Hippocampal formation (tissue), 2 donors: ENCODE measurements at places on chromosomes 11 and 22.
A peak's percentile ranks its signal among the peaks of the same experiment; 100 is the strongest.

GRCh38 chr11:129933262-129933661 is 37.9 kb upstream of the NFRKB start:
- no peak for DNase-seq

GRCh38 chr11:88167853-88168252 is 7.4 kb downstream of the RAB38 start:
- no peak for DNase-seq

GRCh38 chr11:554428-555226 is 5.9 kb downstream of the LMNTD2 start:
- DNase-seq = no peak

DNA sequence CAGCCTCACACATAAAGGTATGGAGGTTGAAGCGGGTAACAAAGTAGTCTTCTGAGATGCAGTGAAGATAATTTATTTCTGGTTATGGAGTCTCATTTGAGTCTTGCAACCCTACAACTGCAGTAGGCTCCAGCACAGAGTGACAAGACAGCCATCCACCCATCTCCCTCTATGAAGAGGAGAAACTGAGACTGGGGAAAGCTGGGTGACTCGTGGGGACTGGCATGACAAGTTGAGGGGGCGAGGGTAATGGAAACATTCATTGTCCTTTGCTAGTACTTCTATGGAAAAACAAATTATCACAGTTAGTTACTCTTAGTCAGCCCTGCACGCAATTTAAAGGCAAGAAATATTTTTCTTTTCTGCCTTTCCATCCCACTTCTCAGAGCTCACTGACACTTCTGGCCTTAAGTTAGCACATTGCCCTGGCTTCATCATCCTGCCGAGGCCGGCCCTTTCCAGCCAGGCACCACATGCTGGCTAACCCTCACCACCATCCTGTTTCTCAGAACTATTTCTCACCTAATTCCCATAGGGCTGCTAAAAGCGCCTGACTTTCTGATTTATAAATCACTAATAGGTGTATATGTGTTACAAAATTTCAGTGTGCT is 361.1 kb downstream of the ETS1 start:
- DNase-seq = no peak

GRCh38 chr11:13324709-13325108 is 47.1 kb downstream of the BMAL1 start:
- DNase-seq = no peak

DNA sequence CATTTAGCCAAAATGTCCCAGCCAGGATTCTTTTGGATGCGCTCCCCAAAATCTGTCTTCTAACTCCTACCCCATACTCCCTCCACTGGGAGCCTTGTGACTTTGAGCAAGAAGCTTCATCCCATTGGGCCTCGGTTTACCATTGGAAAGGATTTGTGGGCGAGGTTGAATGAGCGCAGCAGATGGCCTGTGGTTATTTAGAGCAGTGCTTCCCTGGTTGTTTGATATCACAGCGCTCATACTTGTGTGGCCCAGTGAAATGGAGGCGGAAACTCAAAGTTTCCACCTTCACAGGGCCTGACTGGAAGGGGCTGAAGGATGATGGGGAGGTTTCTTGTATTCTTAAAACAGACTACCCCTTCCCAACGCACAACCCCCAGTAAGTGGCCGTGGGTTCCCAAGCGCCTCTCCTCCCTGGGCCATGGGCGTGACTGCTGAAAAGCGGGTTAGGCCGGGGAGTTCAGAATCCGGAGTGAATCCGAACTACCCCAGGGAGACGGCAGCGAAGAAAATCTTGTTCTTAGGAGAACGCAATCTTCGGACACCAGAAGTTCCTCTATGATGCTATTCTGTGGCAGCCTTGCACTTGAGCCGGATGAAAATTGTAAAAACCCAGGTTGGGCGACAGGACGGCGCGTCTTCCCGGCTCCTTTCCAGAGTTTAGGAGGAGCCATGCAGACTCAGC is 1.2 kb upstream of the ATF4 start:
- no peak for DNase-seq

GRCh38 chr22:20865875-20866445 is 7.2 kb downstream of the SNAP29 start:
- DNase-seq = no peak

DNA sequence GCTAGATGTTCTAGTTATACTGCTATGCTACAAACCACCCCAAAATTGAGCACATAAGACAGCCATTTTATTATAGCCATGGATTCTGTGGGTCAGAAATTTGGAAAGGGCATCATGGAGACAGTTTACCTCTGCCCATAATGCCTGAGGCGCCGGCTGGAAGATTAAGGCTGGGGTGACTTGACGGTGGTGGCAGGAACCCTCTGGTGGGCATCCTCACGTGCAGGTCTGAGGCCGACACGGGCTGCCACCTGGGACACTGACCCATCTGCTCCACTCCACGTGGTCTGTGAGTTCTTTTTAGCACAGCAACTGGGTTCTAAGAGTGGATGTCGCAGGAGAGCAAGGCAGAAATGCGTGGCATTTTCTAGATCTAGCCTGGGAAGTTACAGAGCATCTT is 40.0 kb upstream of the PRDM11 start:
- no peak for DNase-seq

- peak; percentile 56 for DNase-seq
Observed at GRCh38 chr22:41910050-41911000, 4.5 kb downstream of the SHISA8 start.

GRCh38 chr11:20656901-20657300 is 12.5 kb upstream of the NELL1 start:
- DNase-seq = no peak

GRCh38 chr11:29641201-29641600 is 375.6 kb downstream of the KCNA4 start:
- DNase-seq = no peak

DNA sequence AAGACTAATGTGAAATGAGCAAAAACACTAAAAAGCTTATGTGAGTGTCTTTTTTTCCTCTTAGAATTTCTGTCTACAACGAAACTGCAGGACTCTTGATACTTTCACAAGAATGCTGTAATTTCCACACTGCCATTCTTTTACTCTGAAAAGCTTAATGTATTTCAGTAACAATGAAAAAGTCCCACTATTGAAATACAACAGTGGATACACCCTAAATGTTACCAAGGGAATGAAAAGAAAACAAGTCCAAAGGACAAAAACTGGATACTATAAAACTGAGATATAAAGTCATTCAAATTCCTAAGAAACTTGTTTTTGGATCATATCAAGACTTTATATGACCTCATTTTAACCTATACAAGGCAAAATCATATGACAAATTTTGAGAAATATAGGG is 77.4 kb downstream of the SOX6 start:
- DNase-seq = no peak
